ENCODE measurements at places on chromosomes 2 and 18. TPM values are rescaled to one million over a fixed set of nuclear protein-coding genes. Genes with fewer than 3 reads are reported as not detected.

Gene KLHL41
- not detected for total RNA-seq

Gene KCNG2
- not detected for total RNA-seq

Gene SNORC
- total RNA-seq, result 1.9 TPM

Gene DNAJC5G
- total RNA-seq, result not detected

Gene DCDC2C
- total RNA-seq, result not detected

DNA sequence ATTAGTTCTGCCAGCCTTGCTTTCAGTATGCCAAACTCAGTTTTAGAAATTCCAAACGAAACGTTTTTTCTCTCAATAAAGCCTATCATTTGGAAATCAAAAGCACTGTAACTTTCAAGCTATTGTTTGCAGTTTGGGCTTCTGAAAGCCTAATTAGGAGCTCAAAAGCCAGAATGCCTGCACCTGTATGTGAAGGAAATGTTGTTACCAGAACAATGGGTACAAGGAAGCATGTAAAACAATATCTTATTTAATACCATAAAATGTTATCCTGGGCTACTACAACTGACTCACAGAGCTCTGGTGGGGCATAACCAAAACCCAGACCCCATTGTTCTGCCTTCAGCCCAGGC is 12.6 kb upstream of the GULP1 start:
- no peak for DNase-seq

DNA sequence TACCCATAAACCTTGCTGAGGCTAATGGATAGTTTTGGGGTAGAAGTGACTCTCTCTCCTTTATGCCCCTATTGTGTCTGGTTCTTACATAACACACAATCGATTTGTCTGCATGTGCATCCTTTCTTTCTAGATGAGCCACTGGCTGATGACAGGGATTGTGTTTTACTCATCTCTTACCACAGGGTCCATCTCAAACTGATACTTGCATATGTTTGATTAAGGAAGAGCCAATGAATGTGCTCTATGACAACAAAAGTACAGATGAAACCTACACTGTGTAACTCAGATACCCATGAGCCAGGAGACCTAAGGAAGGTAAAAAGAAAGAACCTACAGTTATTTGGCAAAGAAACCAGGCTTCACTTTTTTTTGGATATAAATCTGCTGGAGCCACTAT is 13.2 kb upstream of the BZW1 start:
- no peak for DNase-seq

GRCh38 chr18:3037423-3037915 is 24.5 kb upstream of the LPIN2 start:
- no peak for DNase-seq

DNA sequence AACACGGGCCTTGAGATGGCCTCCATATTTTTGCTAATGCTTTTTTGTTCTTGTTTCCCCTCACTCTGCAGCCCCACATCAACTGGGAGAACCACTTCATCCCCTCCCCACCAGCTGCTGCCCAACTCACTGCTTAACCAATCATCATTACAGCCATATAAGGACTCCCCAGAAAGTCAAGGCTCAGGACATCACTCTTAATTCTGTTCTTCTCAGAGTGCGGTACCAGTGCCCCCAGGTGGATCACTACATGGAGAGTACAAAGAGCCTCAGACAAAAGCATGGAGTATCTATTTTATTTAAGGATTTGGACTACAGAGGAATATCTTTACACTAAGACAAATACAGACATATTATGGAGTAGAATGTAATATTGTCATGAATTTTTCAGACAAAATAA is 340.6 kb downstream of the PAX3 start:
- DNase-seq, result no peak

GRCh38 chr2:190511104-190511503 is 23.4 kb downstream of the NEMP2 start:
- no peak for DNase-seq

Measured in activated T-helper 2 cell treated with anti-CD3 and anti-CD28 coated beads, Interferon-gamma antibody, Interleukin-2, Interleukin-4, amounts not matched to agents 10 μg/mL and 5 μg/mL and 100 μg/mL, durations not matched to agents 14 hours and 24 hours and 36 hours (primary cell).